Activated naive CD4-positive, alpha-beta T cell treated with anti-CD3 and anti-CD28 coated beads, Interleukin-2, amount 50 U/mL, for 72 hours (primary cell): ENCODE measurements at places on chromosomes 3 and 15. TPM values are rescaled to one million over a fixed set of nuclear protein-coding genes. Genes with fewer than 3 reads are reported as not detected.

GRCh38 chr3:169812332-169813235, at the start of the genes LRRC34 and LRRIQ4:
Gene LRRC34, minus strand, starts transcription at chr3:169812904. Its CDS starts 356 bp downstream, at chr3:169812548.
Gene LRRIQ4, plus strand, starts transcription at chr3:169812870. Its CDS starts 9,052 bp downstream, at chr3:169821922.
- peak; percentile 65 for DNase-seq

DNA sequence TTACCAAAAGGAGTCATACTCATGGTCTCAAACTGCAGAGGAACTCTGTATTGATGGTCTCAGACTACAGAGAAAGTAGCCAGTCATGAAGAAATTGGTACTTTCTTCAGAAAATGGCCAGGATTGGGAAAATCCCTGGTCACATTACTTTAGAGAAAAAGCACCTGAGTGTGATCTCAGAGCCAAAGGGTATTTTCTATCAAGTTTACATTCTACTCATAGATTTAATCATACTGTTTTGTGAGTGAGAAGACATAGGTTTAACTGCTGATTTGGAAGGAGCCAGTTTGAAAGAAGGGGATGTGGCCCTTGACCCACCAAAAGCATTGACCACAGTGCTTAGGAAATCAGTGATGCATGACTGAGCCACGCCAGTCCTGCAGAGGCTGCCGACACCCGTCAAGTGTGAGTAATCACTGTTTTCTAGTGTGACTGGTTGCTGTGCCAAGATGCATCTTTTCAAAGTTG, 203.6 kb downstream of the AKAP13 start:
- peak; percentile 64 for DNase-seq

DNA sequence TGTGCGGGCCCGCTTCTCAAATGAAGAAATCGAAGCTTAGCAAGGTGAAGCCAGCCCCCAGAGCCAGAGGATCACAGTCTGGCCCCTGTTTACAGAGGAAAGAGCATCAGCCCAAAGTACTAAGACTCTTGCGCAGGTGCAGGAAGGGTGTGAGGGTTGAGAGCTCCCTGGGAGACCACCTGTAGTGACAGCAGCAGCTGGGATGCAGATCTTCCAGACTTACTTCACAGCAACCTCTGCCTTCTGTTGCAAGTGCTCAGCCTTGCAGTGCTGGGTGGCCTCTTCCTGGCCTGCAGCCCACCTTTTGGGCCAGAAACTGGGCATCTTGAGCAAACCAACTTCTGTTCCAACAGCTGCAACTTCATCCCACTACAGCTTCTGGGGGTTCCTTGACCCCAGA, 19.7 kb downstream of the SPATA12 start:
- DNase-seq = no peak

- no peak for DNase-seq
Observed at GRCh38 chr3:183515968-183516851, 39.3 kb downstream of the KLHL6 start.

GRCh38 chr3:157410945-157411344, 25.7 kb upstream of the PTX3 start:
- DNase-seq = no peak

- no peak for DNase-seq
Observed at GRCh38 chr3:126126811-126127431, 43.0 kb upstream of the SLC41A3 start.

DNA sequence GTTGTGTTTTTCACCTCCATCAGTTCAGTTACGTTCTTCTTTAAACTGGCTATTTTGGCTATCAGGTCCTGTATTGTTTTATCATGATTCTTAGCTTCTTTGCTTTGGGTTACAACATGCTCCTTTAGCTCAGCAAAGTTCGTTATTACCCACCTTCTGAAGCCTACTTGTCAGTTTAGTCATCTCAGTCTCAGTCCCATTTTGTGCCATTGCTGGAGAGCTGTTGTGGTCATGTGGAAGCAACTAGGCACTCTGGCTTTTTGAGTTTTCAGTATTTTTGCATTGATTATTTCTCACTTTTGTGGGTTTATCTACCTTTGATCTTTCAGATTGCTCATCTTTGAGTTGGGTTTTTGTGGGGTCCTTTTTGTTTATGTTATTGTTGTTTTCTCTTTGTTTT, 151.3 kb downstream of the CFAP20DC start:
- DNase-seq = no peak

DNA sequence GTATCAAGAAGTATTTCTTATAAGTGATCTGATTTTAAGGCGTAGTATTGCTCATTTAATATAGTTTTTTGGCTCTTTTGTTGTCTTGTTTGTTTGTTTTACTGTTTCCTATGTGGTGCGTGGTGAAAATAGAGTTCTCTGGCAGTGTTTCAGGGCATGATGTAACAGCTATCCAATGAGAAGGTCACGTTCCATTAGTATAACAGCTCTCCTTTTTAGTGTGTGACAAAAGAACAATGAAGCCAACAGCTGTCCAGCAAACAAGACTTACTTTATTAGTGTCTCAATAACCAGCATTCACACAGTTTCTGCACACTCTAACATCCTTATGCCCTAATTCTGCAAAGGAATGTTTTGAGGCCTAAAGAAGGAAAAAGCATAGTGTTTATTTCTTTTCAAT, 127.9 kb downstream of the SLC25A26 start:
- no peak for DNase-seq

GRCh38 chr3:18425641-18426257, 610 bp upstream of the SATB1 start:
- peak; percentile 79 for DNase-seq

DNA sequence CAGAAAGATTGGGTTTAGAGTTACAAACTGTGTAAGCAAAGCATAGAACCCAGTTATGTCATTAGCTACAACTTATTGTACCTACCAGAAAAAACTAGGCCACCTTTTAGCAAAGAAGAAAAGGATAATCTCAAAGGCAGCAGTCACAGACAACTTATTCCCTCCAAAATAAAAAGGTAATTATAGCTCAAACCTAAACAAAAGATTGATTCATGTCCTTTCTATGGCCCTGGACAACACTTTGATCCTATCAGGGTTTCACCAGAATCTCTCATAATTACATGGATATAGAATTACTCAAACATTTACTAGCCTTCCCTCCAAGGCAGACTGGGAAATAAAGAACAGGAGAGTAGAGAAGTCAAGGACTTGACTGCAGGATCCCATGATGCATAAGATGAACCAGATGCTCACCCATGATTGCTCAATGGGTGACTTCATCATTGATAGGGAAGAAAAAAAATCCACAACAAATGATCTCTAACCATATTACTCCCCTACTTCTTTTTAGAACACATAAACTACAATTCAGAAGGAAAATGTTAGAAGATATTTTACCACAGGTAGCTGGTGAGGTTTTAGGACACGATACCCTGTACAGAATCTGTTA, 17.4 kb downstream of the DET1 start:
- DNase-seq = no peak

DNA sequence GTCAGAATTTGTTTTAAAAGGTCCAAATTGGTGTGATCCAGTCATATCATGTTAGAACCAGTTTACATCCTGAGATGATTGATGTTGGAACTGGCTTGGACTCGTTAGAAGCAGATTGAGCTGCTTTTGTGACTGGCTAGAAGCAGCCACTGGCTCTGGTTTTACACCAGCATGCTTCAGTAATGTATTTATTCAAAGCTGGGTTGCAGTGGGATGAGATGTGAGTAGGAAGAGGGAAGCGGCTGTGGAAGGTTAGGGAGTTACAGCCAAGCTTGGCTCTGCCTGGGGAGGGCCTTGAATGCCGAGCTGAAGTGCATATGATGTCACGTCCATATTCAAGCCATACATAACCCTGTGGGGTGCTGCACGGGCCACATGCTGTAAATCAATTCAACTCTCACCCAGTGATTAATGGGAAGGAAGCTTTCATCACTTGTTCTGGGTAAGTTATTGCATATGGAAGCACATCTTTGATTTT, 104.0 kb upstream of the SMAD3 start:
- DNase-seq = no peak

DNA sequence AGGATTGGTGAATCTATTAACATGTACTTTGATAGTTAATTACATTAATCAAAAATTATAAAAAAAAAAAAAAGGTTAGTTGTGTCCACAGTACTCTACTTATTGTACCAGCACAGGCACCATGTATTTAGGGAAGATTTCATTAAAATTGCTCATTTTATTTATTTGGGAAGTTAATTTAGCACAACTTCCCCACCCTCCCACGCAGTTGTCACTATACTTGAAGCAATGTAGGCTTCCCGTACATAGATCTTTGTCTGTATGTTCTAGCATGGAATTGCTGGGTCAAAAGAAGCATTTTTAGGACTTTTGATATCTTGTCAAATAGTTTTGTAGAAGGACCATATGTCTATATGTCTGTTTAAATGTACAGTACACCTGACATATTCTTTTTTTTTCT, 4.4 kb downstream of the GPR27 start:
- DNase-seq = no peak

DNA sequence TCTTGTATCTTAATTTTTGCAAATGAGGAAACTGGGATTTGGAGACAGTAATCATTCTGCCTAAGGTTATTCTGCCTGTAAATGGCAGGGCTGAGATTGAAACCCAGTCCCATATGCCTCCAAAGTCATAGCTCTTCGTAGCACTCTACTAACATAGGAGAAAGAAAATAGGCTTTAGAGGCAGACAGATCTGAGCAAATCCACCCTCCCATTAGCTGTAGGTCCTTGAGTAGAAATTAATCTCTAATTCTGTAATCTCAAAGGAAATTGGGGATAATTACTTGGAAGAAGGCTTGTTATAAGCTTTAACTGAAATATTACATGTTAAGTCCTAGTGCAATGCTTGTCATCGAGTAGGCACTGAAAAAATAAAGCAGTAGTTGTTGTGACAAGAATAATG, 252.1 kb upstream of the PEX5L start:
- no peak for DNase-seq

GRCh38 chr15:76346669-76347481, 10.3 kb downstream of the ISL2 start:
- DNase-seq = no peak

DNA sequence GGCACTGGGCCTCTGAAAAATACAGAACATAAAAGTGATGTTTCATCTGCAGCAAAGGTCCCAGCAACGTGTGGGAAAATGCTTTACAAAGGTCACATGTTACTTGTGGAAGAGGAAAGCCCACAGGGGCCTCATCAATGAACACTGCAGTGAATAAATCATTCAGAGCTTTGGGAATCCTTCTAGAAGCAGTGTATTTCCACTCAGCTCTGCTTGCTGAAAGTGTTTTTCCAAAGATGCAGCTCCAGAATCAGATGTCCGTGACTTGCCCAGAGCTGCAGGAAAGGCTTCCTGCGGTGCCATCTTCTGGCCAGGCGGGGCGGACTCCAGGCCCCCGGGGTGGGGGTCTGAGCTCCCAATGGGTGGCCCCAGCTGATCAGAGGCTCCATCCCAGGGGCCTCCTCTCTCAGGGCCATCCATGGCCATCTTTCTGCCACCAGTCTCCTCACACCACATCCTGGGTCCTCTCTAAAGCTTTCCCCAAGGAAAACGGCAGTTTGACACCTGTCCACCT, 81.5 kb downstream of the C3orf70 start:
- DNase-seq = no peak

DNA sequence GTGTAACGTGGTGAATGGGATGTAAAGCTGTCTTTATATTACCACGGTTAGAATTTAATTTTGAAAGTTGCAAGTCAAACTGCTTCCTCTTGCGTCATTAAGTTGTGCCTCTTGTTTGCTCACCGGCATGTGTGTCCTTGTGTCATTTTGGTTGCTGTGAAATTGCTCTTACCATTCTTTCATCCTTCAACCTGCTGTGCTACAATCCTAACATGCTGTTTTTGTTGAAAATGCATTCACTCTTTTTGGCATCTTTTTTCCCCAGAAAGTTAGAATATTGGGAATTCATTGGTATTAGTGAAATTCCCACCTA, 164.7 kb downstream of the PGPEP1L start:
- DNase-seq = no peak

GRCh38 chr3:189589179-189589569, 42.0 kb upstream of the TP63 start:
- DNase-seq = no peak

GRCh38 chr15:92294759-92295158, 98.9 kb upstream of the ST8SIA2 start:
- DNase-seq = no peak

DNA sequence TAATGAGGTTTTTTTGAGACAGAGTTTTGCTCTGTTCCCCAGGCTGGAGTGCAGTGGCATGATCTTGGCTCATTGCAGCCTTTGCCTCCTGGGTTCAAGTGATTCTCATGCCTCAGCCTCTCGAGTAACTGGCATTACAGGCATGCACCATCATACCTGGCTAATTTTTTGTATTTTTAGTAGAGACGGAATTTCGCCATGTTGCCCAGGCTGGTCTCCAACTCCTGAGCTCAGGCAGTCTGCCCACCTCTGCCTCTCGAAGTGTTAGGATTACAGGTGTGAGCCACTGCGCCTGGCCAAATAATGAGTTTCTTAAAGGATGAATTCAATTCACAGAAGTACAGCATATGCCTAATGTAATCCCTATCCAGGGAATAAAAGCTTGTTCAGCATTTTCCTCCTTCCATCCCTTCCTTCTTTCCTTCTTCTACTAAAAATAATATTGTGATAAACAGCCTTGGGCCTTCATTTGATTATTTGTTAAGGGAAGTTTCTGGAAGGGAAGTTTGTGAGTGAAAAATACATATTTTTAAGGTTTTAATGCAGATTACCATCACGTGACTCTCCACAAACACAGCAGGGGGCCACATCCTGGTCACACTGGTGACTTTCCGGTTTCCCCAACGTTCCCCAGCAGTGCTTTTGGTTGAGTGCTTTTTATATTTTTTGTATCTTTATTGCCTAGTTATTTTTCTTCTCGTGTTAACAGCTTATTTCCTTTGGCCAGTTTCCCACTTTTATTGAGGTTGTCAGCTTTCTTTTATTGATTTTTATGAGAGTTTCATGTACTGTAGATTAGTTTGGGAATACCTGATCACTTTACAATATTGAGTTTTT, 116.8 kb downstream of the USP13 start:
- DNase-seq = no peak

DNA sequence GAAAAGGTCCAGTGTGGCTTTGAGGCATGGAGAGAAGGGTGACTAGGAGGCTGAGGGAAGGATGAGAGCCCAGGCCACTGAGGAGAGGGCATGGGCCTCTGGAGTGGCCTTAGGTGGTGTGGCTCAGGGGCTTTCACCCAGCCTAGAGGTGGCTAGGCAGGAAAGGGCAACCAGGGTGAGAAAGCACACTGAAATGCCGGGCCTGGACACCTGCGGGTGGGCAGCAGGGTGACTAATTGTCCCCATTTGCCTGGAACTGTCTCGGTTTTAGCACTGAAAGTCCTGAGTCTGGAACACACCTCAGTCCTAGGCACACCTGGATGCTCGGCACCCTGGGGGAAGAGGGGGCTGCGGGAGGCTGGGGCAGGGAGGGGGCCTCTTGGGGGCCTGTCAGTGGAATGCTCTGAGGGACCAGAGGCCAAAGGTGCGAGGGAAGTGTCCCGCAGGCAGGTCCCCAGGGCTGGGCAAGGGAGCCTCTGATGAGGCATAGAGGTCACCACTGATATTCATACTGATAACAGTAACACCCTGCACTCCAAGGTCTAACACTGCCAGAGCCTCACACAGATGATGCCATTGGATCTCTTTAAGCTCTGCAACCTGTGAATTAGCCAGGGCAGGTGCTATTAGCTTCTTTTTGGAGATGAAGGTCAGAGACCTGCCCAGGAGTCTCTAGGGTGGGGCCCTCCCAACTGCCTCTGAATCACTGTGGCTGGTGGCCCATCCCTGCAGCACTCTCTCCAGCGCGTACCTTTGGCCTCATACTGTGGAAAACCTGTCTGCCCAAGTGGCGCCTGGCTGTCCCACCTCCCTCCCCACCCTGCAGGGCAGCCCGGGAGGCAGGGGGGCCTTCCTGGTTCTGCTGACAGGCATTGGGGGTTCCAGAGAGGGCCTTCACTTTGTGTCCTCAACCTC, 3.0 kb upstream of the PHGR1 start:
- DNase-seq = no peak

The STRA6 gene
- total RNA-seq = not detected

The ZIC4 gene
- not detected for total RNA-seq

The BBX gene
- total RNA-seq = 42.9 TPM

The TKT gene
- 359 TPM for total RNA-seq

The KCNAB1 gene
- not detected for total RNA-seq

The SKOR1 gene
- total RNA-seq = not detected

The MYL3 gene
- not detected for total RNA-seq

The RTP4 gene
- total RNA-seq = 1.3 TPM
